GM04503 (cell line): ENCODE measurements at places on chromosomes 5 and 9.

DNA sequence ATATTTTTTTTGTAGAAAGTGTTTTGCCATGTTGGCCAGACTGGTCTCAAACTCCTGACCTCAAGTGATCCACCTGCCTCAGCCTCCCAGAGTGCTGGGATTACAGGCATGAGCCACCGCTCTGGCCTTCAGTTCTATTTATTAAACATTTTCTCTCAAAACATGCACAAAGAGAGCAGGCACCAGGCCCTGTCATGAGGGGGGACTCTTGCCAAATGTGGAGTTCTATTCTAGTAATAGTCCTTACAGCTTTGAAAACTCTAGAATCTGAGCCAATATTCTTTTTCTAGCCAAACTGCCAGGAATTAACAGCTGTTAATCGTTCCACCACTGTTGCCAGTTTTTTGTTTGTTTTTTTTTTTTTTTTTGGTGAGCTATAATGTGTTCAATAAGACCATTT lies 124.6 kb downstream of the TARS1 start:
- DNase-seq = no peak

GRCh38 chr5:94217216-94217615 lies 401.2 kb downstream of the KIAA0825 start:
- no peak for DNase-seq

GRCh38 chr9:84940294-84940693 lies 270.8 kb downstream of the NTRK2 start:
- no peak for DNase-seq

GRCh38 chr9:108668191-108668937 lies 187.4 kb downstream of the ACTL7B start:
- DNase-seq = no peak

DNA sequence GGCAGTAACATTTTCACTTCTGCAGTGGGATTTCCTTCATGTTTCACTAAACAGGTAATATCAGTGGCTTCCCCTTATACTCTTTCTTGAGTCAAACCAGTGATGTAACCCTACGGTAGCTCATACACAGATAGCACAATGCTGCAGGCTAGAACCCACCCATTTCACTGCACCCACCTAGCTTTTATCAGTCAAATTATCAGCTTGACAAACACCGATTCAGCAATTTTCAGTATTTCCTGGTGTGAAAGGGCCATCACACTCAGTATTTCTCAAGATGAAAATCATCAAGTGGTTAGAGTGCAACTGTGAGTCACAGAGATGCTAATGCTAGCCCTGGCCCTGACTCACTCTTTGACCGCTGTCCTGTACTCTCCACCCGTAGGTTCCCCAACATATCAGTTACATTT lies 242.3 kb upstream of the PTGER4 start:
- DNase-seq = no peak

DNA sequence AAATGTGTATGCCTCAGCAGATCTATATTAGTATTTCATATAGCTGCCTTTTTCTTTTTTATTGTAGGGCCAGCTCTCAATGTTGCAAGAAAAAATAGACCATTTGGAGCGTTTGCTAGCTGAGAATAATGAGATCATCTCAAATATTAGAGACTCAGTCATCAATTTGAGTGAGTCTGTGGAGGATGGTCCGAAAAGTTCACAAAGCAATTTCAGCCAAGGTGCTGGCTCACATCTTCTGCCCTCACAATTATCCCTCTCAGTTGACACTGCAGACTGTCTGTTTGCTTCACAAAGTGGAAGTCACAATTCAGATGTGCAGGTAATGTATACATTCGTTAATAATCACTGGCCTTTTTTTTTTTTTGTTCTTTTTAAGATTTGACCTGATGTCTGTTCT lies 23.7 kb downstream of the MAN2A1 start:
- DNase-seq = no peak

DNA sequence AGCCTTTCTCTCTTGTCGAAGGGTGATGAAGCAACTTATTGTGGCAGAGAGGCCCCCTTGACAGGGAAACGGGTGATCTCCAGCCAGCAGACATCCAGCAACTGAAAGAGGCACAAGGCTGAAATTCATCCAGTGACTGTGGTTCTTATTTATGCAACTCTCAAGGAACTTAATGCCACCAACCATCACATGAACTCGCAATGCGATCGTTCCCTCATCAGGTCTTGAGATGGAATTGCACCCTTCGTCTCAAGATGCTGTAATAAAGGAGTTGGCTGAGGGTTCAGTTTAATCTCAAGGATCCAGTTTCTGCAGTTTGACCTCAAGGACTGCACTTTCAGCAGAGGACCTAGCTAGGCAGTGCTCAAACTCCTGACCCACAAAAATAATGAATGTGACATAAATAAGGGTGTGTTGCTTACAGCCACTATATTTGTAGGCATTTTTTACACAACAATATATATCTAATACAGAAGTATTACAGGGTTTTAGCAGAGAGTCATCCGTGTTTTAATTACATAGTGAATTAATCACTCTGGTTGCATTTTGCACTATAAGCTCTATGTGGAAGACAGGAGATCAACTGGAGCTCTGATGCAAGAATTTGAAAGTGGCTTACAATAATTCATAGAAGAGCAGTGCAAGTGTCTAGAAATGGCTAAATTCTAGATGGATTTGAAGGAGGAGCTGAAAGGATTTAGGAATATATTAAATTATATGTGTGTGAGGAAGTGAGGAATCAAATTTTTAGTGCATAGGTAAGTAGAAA lies 957.8 kb upstream of the CTNND2 start:
- DNase-seq = no peak
